ENCODE measurements at places on chromosomes 11 and 22.

DNA sequence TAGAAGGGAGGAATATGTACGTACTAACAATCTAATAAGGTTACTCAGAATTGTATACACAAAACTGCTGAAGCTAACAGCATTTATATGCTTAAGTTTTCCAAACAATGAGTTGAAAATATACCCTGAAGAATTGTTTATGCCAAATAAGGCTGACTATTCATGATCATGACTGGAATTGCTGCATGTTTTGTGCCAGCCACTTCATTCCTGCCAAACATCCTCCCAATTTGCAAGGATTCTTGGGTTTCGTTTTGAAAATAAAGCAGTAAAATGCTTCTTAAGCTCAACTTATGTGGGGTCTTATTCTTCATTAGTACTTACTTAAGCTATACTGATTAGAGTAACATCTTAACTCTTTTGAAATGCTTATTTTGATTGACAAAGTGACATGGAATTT is 149.0 kb downstream of the SPON1 start:
- DNase-seq, result no peak

GRCh38 chr11:87491381-87491780 is 453.6 kb downstream of the TMEM135 start:
- DNase-seq, result no peak

- no peak for DNase-seq
These were observed 7.4 kb downstream of the BATF2 start for GRCh38 chr11:64989416-64989815.

DNA sequence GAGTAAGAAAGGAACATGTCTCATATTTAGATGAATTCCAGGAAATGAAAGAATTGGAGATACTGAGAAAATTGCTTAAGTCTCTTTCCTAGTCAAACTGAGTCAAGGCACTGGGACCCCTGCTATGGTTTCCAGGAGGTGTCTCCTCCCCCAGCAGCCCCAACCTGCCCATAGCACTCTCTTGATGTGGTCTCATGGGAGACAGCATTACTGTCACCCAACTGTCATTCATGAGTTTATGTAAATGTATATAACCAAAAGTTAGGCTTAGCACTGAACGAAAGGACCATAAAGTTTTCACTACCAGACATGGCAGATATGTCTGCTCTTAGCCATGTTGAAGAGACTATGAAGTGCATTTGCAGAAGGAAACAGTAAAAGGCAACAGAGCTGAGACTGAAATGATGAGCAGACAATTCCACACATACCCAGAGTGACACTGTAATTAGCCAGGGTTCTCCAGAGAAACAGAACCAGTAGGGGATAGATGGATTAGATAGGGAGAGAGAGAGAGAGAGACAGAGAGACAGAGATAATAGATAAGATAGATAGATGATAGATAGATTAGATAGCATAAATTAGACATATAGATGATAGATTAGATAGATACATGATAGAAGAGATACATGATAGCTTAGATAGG is 328.1 kb downstream of the BRD1 start:
- DNase-seq, result no peak

GRCh38 chr11:61704838-61705237 is 24.6 kb downstream of the DAGLA start:
- DNase-seq, result no peak

GRCh38 chr11:101397979-101398378 is 185.8 kb downstream of the TRPC6 start:
- DNase-seq, result no peak

GRCh38 chr22:27110665-27111451 is 453.5 kb downstream of the MIAT start:
- no peak for DNase-seq

- no peak for DNase-seq
These were observed 79.3 kb upstream of the SORL1 start for GRCh38 chr11:121372671-121373429.

DNA sequence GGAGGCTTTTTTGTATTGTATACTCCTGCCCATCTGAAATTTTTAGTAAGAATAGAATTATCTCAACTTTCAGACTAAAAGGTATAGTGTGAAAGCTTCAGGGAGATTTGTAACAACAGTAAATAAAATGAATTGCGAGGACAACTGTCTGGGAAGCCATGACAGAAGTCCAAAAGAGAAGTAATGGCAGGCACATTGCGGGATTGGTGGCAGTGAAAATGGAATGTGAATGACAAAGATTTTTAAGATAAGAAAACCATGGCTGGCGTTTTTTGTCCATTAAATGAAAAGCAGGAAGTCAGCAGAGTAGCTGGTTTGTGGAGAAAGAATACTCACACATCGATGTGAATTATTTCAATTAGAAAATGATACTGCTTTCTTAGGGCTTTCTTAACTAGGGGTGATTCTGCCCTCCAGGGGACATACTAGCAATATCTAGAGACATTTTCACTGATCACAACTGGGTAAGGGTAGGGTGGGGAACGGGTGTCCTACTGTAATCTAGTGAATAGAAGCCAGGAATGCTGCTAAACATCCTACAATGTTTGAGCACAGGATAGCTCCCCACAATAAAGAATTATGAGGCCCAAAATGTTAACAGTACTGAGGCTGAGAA is 1.6 kb downstream of the NPAT start:
- DNase-seq, result no peak

- DNase-seq, result no peak
These were observed 91.2 kb downstream of the DSCAML1 start for GRCh38 chr11:117705866-117706265.

GRCh38 chr11:79396674-79397073 is 44.2 kb downstream of the TENM4 start:
- no peak for DNase-seq

GRCh38 chr11:65211293-65212105 is 29.8 kb downstream of the CAPN1 start:
- DNase-seq, result no peak

- no peak for DNase-seq
These were observed 71.2 kb downstream of the FBXO7 start for GRCh38 chr22:32545801-32546200.

DNA sequence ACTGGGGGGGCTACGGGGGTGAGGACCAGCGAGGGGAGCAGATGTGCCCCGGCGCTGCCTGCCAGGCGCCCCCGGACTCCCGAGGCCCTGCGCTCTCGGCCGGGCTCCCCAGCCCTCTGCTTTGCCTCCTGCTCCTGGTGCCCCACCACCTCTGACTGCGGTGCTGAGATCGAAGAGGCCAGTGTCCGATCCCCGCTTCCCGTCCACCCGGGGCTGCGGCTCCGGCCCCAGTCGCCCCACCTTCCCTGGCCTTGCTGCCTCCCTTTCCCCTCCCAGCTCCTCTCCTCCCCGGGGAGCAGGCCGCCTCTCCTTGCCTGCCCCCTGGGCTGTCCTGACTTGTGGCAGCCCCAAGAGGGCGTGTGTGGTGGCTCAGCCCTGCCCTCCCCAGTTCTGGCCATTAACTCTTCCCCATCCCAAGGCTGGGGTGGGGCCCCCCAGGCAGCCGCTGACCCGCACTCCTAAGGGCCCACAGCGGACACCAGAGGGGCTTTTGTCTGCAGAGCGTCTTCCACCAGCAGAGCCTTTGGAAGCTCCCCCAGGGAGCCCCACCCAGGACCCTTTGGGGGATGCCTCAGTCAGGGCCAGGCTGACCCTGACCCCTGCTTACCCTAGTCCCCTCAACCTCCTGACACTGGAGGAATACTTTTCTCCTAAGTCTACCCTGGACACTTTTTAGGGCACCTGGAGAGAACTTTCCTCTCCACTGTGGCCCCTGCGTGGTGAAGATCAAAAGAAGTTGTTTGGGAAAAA is 16.6 kb downstream of the RTN4RL2 start:
- DNase-seq, result no peak

GRCh38 chr11:101692980-101693379 is 109.2 kb upstream of the TRPC6 start:
- DNase-seq, result no peak

- no peak for DNase-seq
These were observed 71.4 kb upstream of the SYN3 start for GRCh38 chr22:33129621-33130020.

GRCh38 chr22:36829370-36830002 is 12.7 kb upstream of the PVALB start:
- no peak for DNase-seq

GRCh38 chr22:46806794-46807193 is 44.3 kb downstream of the TBC1D22A start:
- DNase-seq, result no peak

DNA sequence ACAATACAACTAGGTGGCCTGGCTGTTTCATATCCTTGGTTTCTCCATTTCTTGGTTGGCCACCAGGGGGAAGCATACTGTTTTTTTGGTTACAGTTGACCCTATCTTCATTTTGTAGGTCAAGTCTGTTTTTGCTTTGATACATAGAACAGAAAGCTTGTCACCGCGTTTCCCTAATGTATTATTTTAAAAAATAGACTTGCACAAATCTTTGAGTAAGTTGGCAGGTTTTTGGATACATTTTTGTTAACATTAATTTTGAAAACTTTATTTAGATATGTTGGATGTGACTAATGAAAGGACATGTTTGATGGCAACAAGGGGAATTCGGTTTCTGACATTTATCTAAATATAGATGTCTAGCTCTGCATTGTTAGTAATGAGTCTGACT is 3.0 kb downstream of the NCR3LG1 start:
- DNase-seq, result peak; percentile 72

GRCh38 chr11:20458905-20459632 is 71.6 kb downstream of the PRMT3 start:
- DNase-seq, result no peak

DNA sequence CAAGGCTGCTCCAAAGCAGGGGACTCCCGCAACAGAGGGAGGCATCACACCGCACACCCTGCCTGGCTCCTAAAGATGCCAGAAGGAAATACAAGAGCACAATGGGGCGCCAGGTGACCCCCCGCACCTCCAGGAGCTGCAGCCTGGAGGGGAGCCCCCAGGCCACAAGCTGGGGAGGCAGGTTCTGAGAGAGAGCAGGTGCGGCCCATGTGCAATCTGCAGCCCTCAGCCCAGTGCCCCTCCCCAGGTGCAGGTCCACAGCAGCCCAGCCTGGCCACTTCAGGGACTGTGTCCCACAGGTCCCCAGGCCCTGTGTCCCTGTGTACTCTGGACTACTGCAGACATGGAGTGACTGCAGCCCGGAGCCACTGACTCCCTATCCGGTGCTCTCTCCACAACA is 13.1 kb downstream of the WNT7B start:
- DNase-seq, result no peak

DNA sequence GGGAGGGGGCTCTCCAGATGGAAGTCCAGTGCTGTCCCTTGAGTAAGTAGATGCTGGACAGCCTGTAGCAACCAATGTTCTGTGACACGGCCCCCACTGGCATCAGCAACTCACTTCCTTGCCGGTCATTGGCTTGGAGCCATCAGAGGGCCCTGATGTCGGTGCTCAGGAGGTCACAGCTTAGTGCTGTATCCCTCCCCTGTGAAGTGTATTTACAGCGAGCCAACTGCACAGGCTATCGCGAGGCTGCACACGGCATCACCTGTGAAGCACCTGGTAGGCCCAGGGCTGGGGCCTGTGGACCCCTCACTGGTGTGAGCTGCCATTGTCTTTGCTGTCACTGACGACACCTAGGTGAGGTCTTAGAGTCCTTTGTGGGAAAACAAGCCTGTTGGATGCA is 13.4 kb upstream of the ACR start:
- no peak for DNase-seq

GRCh38 chr11:86502137-86502642 is 127.5 kb downstream of the CCDC81 start:
- DNase-seq, result no peak

- no peak for DNase-seq
These were observed 3.3 kb downstream of the PRR33 start for GRCh38 chr11:1888347-1888753.

GRCh38 chr22:23179381-23180299 is 669 bp upstream of the BCR start:
- DNase-seq, result no peak

DNA sequence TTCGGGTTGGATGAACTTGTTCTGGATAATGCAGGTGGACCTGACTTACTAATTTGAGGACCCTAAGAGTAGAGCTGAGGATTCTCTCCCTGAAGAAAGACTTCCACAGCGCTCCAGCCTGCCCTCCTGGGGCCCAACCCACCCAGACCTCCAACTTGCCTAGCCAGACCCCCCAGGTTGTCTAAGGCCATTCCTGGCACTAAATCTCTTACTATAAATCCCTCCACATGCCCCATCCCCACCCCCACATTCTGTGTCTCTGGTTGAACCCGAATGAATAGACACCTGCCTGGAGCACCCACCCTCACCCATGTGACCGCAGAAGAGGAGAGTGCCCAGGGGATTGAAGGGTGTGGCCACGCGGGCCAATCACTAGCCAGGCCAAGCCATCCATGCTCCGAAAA is 1480.0 kb downstream of the TBC1D22A start:
- DNase-seq, result no peak

DNA sequence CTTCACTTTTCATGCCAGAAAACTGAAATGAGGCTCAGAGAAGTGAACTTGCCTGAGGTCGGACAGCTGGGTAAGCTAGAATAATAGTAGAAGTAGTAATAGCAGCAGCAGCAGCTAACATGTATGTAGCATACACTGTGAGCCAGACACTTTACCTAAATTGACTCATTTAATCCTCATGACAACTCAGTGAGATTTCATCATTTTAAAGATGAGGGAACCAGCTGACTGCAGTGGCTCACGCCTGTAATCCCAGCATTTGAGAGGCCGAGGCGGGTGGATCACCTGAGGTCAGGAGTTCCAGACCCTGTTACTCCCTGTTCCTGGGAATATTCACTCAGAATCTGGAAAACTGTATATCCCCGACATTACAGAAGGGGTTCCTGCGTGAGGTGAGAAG is 154.5 kb downstream of the DBX1 start:
- DNase-seq, result no peak

- DNase-seq, result no peak
These were observed 143.3 kb upstream of the MTNR1B start for GRCh38 chr11:92826136-92826535.

DNA sequence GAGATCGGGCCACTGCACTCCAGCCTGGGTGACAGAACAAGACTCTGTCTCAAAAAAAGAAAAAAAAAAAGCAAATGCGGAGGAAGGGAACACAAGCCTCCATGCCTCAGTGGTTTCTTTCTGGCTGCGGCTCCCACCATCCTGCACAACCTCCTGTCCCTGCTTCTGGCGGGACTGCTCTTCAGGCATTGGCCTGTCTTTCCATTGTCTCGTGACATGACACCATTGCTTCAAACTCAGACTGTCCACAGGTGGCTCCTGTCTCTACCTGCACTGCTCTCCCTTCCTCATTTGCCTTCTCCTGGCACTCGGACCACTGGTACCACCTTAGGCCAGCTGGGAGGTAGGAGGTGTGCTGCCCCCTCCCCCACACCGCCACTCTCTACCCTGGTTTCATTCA is 10.6 kb upstream of the PPM1F start:
- DNase-seq, result no peak

- DNase-seq, result peak; percentile 40
These were observed 71.5 kb upstream of the VSTM5 start for GRCh38 chr11:93921695-93922468.

DNA sequence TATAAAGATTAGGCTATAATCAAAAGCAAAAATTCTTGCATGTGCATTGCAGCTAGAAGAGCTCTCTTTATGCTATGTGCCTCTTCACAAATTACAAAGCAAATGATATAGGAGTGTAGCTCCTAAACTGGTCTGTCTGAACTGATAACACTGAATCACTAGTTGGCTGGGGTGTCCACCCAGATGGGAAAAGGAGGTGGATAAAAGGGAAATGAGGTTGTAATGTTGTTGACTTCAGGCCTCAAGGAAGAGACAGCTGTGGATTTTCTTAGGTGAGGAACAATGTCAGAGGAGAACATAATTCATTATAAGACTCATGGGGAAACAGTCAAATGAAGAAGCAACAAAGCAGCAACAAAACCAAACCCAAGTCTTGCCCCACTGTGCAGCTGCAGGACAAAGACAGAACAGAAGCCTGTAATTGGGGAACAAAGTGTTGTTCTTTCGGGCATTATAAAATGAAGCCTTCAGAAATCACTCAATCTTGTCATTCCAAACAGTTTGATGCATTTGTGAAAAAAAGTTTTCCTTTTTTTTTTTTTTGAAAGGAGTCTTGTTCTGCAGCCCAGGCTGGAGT is 130.1 kb upstream of the DDI1 start:
- DNase-seq, result no peak

Data from neural crest cell (in vitro differentiated cells).